ENCODE measurements at places on chromosomes 6 and 20.

DNA sequence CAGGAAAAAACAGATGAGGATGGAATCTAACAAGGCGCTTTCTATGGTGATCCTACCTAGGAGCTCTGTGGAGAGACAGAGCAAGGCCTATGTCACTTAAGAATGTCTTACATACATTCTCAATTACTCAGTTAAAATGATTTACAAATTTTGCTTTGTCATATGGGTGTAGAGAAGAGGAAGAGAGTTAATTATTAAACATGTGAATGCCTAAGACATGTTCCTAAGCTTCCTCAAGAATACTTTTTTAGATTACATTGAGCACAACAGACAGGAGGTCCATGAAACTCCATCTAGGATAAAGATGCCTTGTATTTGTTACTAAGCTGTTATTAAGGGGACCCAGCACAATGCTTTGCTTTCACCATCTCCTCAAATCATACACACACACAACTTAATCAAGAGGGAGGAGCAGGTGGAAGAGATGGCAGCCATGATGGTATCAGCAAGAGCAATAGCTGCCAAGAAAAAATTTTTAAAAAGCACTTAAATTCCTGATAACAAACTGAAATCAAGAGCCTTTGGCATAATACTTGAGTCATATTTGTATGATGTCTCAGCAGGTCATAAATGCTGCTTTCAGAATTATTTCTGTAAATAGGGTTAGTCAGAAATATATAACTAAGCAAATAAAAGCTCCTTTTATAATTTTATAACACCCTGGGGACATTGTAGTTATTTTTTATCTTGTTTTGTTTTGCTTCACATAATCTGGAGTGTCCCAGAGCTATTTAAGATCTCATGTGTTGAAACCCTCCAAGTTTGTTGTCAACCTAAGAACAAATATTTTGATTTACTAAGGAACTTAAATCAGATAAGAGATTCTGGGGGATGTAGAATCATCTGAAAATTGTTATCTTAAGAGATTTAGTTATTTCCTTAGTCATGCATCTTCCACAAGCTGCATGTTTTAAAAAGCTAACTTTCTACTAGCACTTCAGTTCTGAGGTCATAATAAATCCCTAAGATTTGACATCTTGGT lies 70.0 kb upstream of the CD2AP start:
- no peak for DNase-seq

DNA sequence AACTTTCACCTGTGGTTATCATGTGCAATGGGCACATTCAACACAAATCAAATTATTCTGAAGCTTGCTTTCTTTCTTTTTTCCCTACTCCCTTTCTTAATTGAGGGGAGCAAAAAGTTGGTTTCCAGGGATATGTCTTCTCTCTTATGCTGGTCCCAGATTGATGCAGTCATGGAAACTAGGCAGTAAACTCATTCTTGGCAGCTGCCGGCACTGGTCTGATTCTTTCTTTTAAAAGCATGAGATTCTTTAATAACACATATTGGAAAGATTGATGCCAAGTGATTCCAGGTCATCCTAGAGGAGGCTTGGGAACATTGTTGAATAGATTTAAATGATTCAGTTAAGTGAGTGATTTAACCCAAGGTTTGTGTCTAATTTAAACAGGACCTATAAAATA lies 29.0 kb downstream of the PTPRA start:
- DNase-seq = no peak

- no peak for DNase-seq
Measured at GRCh38 chr6:42140756-42141602, 1.4 kb downstream of the C6orf132 start.

- no peak for DNase-seq
Measured at GRCh38 chr6:40299681-40300080, 287.5 kb downstream of the LRFN2 start.

Measured in effector memory CD8-positive, alpha-beta T cell (primary cell).